ENCODE measurements at places on chromosomes 5 and 9.

DNA sequence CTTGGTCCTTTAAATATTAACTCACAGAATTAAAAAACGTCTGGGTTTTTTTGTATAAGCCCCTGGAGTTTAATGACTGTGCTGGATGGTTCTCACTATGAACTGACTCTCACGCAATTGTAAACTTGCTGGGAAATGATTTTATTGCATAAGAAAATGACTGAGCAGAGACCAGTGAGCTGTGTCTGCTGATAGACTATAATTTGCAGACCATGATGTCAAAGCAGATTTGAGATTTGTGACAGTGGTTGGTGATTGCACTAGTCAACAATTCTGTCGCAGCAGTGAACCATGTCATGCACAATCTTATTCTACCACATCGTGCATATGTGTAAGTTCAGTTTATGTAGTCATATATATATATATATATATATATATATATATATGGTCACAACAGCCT, 85.7 kb upstream of the C9orf72 start:
- DNase-seq, result no peak

DNA sequence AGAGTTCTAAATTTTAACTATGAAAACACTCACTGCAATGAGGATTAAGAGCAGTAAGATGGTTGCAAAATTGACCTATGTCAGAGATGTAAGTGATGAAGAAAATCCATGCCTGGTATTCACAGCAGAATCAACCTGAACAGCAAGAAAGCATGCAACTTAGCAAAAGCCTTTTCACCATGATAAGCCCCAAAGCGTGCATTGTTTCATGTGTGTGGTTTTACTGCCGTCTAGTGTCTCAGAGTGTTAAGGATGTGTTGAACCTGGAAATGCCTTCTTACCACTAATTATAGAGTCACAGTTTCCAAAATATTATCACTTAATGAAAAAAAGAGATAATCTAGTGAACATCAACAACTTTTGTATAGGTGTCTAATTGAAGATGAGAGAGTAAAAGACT, 415.2 kb upstream of the TRPC7 start:
- no peak for DNase-seq

DNA sequence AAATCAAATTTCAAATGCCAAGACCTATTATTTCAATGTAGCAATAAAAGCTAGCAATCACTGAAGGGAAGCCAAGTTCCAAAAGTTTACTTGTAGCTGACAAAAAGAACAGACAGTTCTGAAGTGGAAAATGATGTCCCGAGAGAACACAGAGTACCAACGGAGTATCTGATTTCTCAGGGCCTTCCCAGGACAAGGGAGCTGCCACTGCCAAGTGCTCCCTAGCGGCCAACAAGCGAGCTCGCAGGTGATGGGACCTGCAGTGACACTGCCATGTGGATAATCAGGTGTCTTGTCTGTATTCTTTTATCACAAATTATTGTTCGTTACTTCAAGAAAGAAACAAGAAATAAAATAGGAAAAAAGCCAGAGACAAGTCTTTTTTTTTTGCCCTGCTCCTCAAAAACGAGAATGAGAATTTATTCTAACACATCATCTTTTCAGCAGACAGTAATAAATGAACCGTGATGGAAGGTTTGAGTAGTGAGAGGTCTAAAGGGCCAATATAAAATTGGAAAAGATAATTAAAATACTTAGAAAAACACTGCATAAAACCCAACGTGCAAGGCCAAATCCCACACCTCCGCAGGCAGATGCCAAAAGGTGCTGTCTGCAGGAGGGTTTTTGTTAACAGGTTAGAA, 159.4 kb downstream of the MYO10 start:
- DNase-seq, result peak; percentile 33

DNA sequence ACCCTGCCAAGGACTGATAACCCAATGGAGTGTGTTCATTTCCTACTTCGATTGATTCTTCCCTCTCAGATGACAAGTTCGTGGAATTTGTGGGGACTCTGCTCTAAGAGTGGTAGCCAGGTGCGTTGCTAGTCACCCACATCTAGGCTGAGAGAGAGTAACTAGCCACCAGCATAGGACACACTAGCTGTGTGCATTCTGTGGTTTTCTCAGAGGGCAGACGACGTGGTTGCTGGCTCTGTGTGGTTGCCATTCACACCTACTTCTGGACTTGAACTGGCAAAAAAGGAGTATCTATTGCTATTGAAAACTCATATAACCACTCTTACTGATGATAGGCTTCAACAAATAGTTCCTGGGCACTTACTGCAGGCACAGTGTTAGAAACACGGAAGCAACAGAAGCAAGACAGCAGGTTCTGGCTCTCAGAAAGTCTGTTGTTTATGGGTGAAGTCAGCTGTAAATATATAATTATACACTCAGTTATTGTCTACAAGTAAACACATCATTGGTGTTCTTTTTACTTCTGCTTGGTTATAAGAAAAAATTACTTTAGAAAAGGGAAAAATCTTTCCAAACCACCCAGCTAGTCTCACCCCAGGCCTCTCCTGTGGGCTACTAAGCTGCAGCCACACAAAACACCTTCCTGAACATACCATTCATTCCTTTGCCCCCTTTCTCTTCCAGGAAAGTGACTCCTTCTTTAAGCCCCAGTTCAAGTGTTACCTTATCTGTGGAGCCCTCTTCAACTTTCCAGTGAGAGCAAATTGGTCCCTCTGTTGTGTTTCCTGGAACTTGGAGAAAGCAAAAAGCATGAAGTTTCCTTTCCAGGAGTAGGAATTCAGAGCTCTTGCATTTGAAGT, 151.1 kb upstream of the HAPLN1 start:
- no peak for DNase-seq

- no peak for DNase-seq
These were observed 114.3 kb upstream of the CDH18 start for GRCh38 chr5:20102293-20102692.

DNA sequence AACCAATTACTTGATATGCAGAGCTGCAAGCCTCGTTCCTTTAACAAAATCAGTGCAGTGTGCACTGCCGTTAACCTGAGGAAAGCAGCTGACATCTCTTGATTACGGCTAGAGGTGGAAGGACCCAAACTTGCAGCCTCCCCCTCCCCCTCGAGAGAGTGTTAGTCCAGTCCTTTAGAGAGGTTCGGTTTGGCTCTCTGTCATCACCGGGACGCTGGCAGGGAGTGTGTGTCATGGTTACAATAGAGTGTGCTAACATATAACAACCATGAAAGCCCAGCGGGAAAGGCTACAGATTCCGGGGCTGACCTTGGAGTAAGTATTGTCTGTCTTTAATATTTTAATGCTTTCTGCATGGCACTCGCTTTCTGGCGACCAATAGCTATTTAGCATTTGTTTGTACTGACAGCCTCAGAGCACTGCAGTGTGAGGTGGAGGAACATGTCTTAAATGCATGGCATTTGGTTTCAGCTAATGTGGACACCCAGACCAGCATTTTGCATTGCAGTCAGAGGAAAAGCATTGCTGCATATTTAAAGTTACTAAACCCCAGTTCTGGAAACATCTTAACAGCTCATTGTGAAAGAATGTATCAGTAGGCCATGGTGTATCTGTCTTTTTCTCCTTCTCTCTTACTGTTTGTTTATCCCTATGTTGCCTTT, 237.5 kb downstream of the CD180 start:
- DNase-seq, result peak; percentile 88

- peak; percentile 68 for DNase-seq
These were observed at the start of gene CDKN2A for GRCh38 chr9:21993893-21994555. TSS of gene CDKN2A (minus strand) at chr9:21994392.

GRCh38 chr5:142969186-142969585, 199.0 kb downstream of the ARHGAP26 start:
- DNase-seq, result no peak

GRCh38 chr5:53942724-53943123, 367.6 kb downstream of the ARL15 start:
- peak; percentile 88 for DNase-seq

DNA sequence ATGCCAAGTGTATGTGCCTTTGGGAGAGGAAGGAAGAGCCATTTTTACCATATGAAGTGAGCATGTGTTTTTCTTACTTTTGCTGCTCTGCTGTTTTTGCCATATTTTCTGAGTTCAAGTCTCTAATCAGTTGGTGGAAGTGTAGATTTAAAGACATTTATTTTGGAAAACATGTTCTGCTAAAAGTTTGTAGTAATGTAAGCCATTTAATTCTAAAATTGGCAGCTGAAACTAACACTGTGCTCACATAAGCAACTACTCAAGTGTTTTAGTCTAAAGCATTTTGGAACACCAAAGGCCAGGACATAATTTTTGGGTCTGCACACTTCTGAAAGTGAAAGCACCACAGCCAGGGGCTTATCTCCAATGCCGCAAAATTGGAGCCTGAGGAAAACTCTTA, 363.4 kb upstream of the ZNF608 start:
- no peak for DNase-seq

DNA sequence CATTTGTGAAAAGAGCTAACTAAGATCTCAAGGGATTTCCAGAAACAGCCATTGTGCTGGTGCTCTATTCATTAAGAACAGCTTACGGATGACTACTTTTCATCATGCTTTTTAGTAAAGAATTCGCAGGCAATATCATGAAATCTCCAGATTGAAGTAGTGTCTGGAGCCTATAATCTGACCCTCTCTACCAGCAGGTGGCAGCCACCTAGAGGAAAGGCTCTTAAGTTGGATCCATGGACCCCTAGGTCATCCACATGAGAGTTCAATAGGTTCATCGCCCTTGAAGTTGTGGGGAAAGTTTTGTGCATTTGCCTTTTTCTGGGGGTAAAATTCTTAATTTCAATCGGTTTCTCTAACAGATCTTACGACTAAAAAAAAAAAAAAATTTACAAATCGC, 82.3 kb downstream of the SLC1A3 start:
- DNase-seq, result no peak

DNA sequence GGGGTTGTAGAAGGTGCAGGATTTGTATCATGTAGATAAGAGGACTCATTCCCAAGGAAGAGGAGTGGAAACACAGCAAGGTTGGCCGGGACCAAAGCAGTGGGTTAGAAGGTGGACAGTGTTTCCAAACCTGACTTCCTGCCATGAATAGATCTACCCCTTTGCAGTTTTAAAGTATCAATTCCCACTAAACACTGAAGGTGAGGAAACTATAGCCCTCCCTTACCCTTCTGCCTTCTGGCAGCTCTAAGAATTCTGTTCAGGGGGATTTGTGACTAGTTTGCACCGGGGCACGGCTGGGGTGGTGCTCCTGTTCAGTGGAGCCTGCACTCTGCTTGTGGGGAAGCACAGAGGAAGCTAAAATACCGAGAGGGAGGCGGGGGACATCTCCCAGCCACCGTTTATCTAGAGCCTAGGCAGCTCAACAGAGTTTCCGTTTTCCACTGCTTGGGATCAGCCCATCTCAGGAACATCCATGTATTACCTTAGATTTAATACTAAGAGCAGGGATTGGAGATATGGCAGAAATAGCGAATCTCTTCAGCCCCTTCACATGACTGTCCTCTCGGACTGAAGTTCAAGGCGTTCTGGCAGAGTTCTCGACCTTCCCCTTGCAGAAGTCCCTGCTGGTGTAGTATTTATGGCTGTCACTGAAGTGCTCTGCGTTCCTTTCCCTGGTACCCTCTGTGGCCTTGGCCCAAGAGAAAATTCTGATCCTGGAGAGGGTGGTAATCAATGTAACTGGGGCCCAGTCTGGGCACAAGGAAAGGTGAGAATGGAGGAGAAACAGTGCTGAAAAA, 5.4 kb downstream of the ISL1 start:
- no peak for DNase-seq

- DNase-seq, result peak; percentile 60
These were observed 194.1 kb downstream of the AOPEP start for GRCh38 chr9:94920420-94921091.

DNA sequence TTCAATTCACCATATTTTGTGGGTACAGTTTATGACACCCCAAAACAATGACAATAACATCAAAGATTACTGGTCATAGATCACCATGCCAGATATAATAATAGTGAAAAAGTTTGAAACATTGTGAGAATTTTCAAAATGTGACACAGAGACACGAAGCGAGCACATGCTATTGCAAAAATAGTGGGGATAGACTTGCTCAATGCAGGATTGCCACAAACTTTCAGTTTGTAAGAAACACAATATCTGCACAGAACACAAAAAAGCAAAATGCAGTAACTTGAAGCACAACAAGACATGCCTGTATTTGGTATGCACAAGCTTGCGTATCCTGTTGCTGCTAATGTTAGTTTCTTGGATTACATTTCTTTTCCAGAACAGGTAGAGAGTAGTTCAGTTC, 35.8 kb downstream of the ARHGEF28 start:
- no peak for DNase-seq

DNA sequence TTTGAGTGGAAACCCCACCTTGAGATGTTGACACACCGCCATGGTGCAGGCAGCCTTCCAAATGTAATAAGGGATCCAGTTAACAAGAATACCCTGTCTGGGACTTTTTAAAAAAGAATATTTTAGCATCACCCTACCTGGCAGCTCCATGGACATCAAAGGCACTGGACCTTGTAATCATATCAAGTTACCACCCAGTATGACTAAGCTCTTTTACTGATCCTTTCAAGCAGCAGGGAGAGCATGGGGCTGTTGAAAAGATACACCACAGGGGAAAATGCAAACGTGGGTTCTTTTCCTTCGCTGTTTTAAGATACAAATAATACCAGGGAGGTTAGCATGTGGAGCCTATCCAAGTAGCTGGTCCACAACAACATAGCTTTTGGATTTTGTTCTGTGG, 211.2 kb downstream of the SAXO1 start:
- peak; percentile 65 for DNase-seq

- no peak for DNase-seq
These were observed 22.5 kb downstream of the PAX5 start for GRCh38 chr9:37011530-37011929.

- DNase-seq, result no peak
These were observed 1.2 kb downstream of the UCK1 start for GRCh38 chr9:131529597-131530545.

- DNase-seq, result no peak
These were observed 762.6 kb upstream of the SEMA6A start for GRCh38 chr5:117337064-117337749.

- DNase-seq, result no peak
These were observed 47.2 kb downstream of the CAMK2A start for GRCh38 chr5:150242251-150242894.

DNA sequence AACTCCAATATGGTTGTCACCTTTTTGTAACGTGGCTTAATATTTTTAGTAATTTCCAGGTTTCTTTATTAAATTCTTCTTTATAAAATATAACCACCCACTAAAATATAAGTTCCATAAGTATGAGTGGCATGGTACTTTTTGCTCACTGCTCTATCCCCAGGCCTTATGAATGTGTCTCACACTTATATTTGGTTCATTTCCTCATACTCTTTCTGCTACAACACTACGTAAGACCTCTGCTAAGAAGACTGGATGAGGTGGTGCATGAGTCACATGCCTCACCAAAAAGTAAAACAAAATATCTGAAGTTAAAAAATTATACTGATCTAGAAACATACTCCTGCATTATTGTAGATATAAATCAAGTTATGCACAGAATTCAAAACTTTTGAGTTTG, 400.9 kb downstream of the HCN1 start:
- DNase-seq, result peak; percentile 1

DNA sequence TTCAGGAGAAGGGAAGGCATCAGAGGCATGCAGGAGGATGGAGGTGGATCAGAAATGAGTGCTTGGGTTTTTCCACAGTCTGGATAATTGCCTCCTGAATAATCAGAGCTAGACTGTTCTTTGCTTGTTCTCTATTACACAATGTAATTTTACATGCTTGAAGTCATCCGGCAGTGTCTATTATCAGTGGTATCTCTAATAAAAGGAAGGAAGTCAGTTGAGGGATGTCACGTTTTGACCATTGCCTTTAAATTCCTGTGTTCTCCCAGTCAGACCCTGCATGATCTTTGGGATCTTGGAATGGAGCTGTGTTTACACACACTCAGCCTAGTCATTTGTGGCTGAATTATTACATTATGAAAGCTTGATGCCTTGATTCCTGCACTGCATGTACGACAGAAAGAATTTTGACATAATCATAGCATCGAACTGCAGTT, 91.0 kb downstream of the PDE8B start:
- peak; percentile 72 for DNase-seq
